ENCODE measurements at places on chromosomes 6 and 20.

DNA sequence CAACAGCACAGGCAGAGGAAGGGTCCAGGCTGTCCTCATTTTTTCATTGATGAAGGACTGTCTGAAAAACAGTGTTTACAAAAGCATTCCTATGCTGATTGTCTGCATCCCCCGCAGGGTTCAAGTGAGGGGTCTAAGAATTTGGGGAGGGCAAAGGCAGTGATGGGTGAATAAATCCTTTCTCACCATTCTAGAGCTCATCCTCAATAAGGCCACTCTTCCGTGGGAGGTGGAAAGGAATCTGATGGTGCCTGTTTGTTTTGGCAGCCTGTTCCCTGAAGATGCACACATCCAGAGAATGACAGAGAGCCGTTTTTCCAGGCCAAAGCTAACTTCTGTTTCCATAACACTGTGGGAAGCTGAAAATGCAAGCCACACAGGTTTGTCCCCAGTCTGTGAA, 164.5 kb downstream of the MOXD1 start:
- DNase-seq = no peak

GRCh38 chr6:117547688-117548621, 54.4 kb downstream of the GOPC start:
- no peak for DNase-seq

- peak; percentile 2 for DNase-seq
These were observed 54.1 kb upstream of the PTPRT start for GRCh38 chr20:43243672-43244269.

- peak; percentile 38 for DNase-seq
These were observed 611 bp downstream of the EPB41L2 start for GRCh38 chr6:131062241-131063027.

GRCh38 chr6:80592436-80592835, 486.0 kb downstream of the BCKDHB start:
- no peak for DNase-seq

DNA sequence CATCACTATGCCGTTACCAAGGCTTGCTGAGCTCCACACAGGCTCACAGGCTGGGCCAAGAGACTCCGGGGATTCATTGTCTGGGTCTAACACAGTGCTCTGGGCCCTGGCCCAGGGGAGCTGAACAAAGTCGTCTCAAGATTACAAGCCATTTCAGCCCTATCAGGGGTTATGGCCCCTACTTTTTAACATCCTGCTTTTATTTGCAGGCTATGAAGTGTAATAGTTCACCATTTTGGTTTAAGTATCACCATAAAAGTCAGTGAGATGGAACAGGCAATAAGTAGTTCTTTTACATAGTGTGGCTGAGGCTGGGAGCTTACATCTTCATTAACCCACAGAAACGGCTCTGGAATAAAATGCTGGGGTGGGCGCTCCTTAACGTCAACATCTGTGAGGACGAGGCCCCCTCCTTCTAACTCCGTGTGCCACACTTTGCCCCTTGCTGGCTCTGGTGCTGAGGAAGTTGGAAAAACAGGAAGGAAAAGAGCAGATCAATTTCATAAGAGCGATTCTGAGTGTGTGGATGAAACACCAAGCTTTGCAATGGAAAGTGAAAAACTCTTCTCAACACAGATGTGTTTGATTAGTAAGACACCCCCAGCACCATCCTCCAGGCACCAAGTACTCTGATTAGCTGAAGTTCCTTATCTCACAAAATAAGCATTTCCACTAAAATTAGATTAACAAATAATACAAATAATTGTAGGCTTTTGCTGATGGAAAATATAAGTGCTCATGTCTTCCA, 447.3 kb downstream of the MAFB start:
- no peak for DNase-seq

DNA sequence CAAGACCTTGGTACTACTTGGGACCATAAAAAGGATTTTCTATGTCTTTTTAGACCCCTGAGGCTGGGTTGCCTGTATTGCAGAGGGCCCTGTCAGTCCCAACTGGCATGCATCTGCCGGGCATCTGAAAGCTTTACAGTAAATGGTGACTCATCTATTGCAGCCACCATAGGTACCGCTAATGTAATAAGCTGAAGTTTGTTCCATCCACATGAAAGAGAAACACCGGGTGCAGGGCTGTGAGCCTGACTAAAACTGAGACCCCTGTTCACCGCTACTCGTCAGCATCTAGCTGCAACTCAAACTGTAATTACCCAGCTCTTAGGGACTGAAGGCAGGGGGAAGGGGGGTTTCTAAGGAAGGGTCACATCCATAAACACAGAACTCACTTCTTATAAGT, 49.5 kb downstream of the TRERF1 start:
- DNase-seq = no peak

All from KBM-7 (cell line).